ENCODE measurements at places on chromosomes 2 and 18. TPM values are rescaled to one million over a fixed set of nuclear protein-coding genes. Genes with fewer than 3 reads are reported as not detected.

KCNIP3 gene
- 5.8 TPM for polyA plus RNA-seq

LOXL3 gene
- polyA plus RNA-seq, result 7.8 TPM

LIMS3 gene
- polyA plus RNA-seq, result 1.8 TPM

NOSTRIN gene
- polyA plus RNA-seq, result 9.6 TPM

TNFAIP6 gene
- 9.0 TPM for polyA plus RNA-seq

ADD2 gene
- 3.0 TPM for polyA plus RNA-seq

PTPN2 gene
- polyA plus RNA-seq, result 31.0 TPM
